ENCODE measurements at places on chromosomes 16 and 17. TPM values are rescaled to one million over a fixed set of nuclear protein-coding genes. Genes with fewer than 3 reads are reported as not detected.
A peak's percentile ranks its signal among the peaks of the same experiment; 100 is the strongest.

GRCh38 chr16:31501226-31501965 is 6.8 kb downstream of the RUSF1 start:
- DNase-seq: no peak

GRCh38 chr16:79573884-79574283 is 26.7 kb downstream of the MAF start:
- DNase-seq: no peak

- DNase-seq: no peak
Measured at GRCh38 chr17:17191346-17191792, 14.8 kb downstream of the PLD6 start.

DNA sequence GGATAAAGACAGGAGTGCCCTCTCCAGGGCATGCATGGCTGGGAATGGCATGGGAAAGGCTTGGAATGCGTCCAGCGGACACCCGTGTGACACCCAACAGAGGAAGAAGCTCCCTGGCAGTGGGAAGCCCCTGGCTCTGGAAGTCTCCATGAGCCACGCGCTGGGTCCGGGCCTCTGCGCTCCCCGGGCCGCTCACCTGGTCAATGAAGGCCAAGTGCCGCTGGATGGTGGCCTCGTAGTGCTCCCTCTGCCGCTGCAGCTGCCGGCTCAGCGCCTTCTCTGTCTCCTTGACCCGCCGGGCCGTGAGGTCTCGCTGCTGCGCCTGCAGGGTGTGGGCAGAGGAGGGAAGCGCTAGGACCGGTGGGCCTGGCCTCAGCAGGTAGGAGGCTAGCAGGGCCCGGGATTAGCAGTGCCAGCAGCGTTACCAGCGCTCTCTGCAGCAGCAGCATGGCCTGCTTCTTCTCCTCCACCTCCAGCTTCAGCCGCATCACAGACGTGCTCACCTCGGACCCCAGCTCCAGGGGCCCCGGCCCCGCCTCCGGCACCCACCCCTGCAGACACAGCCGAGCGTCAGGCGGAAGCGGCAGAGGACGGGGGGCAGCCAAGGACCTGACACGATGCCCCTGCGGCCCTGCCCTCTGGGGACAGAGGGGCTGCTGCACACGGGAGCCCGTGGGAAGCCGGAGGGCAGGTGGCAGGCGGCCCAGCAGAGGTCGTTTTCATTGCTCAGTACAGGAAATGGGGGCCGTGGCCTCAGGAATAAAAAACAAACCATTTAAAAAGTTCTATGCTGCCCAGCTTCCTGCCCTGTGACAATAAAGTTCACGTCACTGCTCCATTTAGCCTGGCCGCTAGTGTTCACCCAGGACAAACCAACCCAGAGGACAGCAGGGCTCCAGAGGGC is 26.0 kb downstream of the CEP131 start:
- DNase-seq: no peak

- DNase-seq: no peak
Measured at GRCh38 chr17:3980381-3981014, 16.3 kb upstream of the ATP2A3 start.

DNA sequence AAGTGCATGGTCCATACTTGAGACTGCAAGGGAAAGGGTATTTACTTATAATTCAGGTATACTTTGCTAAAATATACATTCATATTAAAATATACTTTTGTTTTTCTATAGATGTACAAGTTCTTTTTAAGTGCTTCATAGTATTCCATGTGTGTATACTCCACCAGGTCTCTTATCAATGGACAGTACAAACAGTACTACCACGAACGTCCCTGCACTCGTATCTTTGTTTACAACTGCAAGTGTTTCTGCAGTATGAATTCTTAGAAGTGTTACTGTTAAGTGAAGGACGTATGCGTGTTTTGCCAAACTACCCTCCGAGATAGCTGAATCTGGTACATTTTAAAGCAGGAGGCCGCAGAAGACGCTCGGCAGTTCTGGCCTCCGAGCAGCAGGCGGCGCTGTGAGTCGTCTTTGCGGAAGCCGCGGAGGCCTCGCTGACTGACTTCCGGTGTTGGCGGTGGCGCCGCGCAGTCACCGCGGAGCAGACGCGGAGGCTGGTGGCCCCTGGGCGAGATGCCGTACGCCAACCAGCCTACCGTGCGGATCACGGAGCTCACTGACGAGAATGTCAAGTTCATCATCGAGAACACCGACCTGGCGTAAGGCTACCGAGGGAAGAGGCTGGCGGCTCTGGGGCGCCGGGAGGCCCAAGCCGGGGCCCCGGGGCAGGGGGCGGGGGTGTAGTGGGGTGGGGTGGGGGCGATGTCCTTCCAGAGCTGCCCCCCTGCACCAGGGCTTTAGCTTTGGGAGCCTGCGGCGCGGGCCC is at the start of gene POLR2C:
POLR2C (plus strand) TSS at position 471 of the 769 bp plus-strand sequence; CDS start at position 517, 46 bp downstream.
- DNase-seq: peak; percentile 95

DNA sequence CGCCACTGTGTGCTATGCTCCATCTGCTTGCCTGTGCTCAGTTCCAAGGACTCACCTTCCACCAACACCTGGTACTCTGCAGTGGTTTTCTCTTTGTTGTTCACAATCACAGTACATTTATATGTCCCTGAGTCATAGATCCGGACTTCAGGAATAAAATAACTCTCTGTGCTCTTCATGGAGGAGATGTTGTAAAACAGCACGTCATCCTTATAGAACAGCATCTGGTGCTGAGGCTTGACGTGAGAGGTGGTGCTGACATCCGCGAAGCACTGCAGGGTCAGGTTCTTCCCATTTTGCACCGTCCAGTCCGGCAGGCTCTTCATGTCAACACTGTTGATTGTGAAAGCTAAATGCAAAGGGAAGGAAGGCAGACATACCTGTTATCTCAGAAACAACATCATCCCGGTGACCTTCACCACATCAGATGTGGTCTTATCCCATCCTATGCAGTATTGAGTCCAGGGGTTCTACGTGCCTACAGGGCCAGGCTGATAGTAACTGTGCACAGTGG is 12.8 kb downstream of the PECAM1 start:
- DNase-seq: no peak

GRCh38 chr17:74437702-74438101 is 5.8 kb downstream of the GPRC5C start:
- DNase-seq: no peak

- DNase-seq: no peak
Measured at GRCh38 chr16:88315543-88316105, 67.1 kb upstream of the ZNF469 start.

DNA sequence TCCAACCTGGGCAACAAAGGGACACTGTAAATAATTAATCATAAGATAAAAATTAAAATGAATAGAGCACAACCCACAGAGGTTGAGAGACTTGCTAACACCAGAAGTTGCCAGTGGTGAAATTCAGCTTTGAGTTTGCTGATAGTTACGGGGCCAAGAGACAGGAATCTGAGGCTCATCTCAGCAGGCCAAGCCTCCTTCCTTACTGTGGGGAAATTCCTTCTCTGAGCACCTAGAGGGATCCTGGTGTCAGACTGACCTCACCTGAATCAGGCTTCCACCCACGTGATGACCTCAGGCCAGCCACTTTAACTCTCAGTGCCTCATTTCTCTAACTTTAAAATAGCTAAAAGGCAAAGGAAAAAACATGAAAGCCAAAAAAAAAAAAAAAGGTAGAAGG is 4.7 kb downstream of the ABAT start:
- no peak for DNase-seq

GRCh38 chr17:37312137-37312923 is 63.5 kb upstream of the C17orf78 start:
- no peak for DNase-seq

DNA sequence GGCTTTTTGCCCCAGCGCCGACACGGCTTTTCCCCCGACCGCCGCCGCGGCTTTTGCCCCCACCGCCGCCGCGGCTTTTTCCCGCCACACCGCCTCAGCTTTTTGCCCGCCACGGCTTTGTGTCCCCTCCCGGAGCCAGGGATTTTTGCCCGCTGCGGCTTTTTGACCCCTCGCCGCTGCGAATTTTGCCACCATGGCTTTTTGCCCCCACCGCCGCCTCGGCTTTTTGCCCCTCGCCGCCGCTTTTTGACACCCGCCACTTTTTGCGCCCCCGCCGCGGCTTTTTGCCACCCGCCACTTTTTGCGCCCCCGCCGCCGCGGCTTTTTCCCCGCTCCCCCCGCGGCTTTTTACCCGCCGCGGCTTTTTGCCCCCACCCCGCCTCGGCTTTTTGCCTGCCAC is 1342.5 kb downstream of the TP53TG3F start:
- no peak for DNase-seq

DNA sequence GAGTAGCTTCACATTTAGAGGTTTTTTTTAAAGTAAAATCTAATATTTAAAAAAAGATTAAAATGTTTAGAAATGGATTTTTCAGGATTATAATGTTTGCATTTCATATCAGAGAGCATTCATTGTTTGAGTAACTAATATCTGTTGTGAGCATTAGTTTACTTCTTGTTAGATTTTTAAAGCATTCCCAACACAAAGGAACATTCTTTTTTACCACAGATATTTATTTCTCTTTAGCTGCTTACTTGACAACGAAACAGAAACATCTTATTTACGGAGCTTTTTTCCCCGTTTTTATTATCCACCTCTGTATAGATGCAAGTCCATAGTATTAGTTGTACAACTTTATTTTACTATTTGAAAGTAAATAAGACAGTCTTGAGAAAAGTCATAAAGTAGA is 53.0 kb downstream of the NFAT5 start:
- no peak for DNase-seq

DNA sequence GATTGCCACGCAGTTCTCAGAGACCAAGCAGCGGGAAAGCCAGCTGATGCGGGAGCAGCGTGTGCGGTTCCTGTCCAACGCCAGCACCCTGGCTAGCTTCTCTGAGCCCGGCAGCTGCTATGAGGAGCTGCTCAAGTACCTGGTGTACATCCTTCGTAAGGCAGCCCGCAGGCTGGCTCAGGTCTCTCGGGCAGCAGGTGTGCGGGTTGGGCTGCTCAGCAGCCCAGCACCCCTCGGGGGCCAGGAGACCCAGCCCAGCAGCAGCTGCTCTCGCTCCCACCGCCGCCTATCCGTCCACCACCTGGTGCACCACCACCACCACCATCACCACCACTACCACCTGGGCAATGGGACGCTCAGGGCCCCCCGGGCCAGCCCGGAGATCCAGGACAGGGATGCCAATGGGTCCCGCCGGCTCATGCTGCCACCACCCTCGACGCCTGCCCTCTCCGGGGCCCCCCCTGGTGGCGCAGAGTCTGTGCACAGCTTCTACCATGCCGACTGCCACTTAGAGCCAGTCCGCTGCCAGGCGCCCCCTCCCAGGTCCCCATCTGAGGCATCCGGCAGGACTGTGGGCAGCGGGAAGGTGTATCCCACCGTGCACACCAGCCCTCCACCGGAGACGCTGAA is 15.2 kb downstream of the CACNA1G start:
- no peak for DNase-seq

GRCh38 chr16:11494433-11494832 is 92.3 kb downstream of the LITAF start:
- no peak for DNase-seq

- peak; percentile 63 for DNase-seq
Measured at GRCh38 chr17:76545918-76546555, 6.2 kb downstream of the PRCD start.

- DNase-seq: no peak
Measured at GRCh38 chr16:15690296-15690695, 40.3 kb downstream of the NDE1 start.

DNA sequence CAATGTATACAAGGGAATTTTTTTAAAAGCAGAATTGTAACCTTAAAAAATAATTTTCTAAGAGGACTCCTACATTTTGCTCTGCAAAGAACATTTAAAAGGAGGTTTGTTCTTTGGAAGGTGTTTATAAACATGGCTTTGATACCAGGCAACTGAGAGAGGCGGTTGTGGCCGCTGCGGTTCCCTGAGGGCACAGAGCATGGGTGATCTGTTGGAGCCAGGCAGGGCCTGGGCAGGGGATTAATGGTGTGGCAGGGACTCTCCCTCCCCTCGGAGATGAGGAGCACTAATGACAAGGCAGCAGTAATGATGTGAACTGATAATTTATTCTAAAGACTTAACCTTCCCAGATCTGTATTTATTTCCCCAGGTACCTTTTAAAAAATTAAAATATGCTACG is 65.4 kb downstream of the WWP2 start:
- DNase-seq: no peak

DNA sequence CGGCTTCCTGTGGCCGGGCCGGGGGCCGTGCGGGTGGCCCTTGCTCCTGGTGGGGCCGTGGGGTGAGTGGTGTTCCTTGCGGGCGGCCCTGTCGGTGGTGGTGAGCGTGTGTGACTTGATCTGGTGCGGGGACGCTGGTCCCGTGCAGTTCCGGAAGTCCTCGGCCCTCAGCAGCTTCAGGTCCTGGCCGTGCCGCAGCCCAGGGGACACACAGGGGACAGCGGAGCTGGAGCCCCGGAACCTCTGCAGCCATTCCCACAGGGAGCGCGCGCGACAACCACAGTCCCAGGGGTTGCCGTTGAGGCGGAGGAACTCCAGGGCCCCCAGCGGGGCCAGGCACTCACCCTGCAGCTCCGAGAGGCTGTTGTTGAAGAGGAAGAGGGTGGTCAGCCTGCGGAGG is 88.4 kb downstream of the RTN4RL1 start:
- no peak for DNase-seq

DNA sequence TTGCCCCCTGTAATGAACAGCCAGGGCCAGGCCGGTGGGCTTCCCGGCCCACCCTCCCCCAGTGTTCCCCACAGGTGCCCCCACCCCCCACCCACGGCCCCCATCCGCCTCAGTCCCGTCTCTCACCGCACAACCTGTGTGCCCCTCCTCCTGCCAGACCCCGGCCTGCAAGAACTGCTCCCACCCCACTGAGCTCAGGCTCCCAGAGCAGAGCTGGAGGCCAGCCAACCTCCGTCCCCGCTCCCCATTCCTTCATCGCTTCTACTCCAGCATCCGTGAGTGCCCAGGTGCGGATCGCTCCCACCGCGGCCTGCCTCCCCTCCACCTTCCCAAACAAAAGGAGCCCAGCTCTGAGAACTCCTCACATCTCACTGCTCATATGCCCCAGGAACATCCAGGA is 4.2 kb downstream of the MVD start:
- no peak for DNase-seq

DNA sequence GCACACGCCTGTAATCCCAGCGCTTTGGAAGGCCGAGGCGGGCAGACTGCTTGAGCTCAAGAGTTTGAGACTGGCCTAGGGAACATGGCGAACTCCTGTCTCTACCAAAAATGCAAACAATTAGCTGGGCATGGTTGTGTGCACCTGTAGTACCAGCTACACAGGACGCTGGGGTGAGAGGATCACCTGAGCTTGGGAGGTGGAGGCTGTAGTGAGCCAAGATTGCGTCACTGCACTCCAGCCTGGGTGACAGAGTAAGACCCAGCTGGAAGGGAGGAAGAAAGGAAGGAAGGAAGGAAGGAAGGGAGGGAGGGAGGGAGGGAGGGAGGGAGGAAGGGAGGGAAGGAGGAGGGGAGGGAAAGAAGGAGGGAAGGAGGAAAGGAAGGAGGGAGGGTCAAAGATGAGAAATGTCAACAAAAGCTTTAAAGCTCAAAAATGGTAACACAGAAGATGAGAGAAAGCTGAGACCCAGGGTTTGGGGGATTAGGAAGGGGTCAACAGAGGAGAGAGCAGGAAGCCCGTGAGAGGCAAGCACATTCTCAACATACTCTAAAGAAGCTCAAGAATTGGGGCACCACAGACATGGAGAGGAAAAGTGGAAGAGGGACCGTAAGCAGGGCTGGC is 5.0 kb upstream of the KRT19 start:
- DNase-seq: no peak

GRCh38 chr16:49468611-49469310 is 95.2 kb downstream of the C16orf78 start:
- no peak for DNase-seq

Gene ST6GALNAC2
- 6.2 TPM for total RNA-seq

Gene MYH13
- total RNA-seq: not detected

Gene MAFG
- 24.4 TPM for total RNA-seq

Gene COG7
- 14.4 TPM for total RNA-seq

Gene ITPRIPL2
- total RNA-seq: 24.6 TPM

Gene PMP22
- 91.8 TPM for total RNA-seq

Gene TSPOAP1
- 10.7 TPM for total RNA-seq

Gene SLC12A3
- total RNA-seq: not detected

Gene KRTAP4-5
- not detected for total RNA-seq

Measured in cardiac septum (tissue), 1 donor.